ENCODE measurements at places on chromosomes 3 and 15. TPM values are rescaled to one million over a fixed set of nuclear protein-coding genes. Genes with fewer than 3 reads are reported as not detected.

Gene GUCA1C
- not detected for total RNA-seq

DNA sequence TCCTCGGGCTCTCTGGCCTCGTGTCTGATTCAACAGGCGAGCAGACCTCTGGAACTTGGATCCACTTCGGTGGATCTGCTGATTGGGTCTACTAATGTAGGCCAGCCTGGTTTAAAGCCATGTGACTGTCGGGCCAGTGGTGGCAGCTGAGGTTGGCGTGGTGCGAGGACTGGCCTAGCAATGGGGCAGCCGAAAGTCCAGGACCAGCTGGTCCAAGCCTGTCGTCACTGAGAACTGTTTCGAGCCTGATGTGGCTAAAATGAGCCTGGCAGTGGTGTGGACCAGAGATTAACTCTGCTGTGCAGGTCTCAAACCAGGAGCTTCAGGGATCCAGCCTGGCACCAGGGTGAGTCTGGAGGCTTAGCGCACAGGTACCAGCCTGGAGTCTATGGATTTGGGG lies 56.4 kb upstream of the ROBO1 start:
- no peaks in the 10 kb centered on the region for H3K27me3 ChIP-seq
- DNase-seq, result no peak
- no peak overlapping the region for H3K27ac ChIP-seq
- no peaks in the 10 kb centered on the region for H3K36me3 ChIP-seq
- no peaks in the 10 kb centered on the region for H3K4me1 ChIP-seq
- no peak overlapping the region for H3K4me3 ChIP-seq

Gene CP
- 58.3 TPM for total RNA-seq

- H3K27me3 ChIP-seq, result no peaks in the 10 kb centered on the region
- no peak overlapping the region for H3K4me3 ChIP-seq
- no peak for DNase-seq
- H3K4me1 ChIP-seq, result peaks cover 20% of the 10 kb centered on the region
- no peak overlapping the region for H3K27ac ChIP-seq
- H3K36me3 ChIP-seq, result no peaks in the 10 kb centered on the region
These were observed 94.3 kb upstream of the TLE3 start for GRCh38 chr15:70192041-70192440.

GRCh38 chr3:188633206-188633605 lies 479.2 kb downstream of the LPP start:
- no peaks in the 10 kb centered on the region for H3K36me3 ChIP-seq
- DNase-seq, result no peak
- H3K27me3 ChIP-seq, result no peaks in the 10 kb centered on the region
- H3K4me1 ChIP-seq, result peaks cover 26% of the 10 kb centered on the region

DNA sequence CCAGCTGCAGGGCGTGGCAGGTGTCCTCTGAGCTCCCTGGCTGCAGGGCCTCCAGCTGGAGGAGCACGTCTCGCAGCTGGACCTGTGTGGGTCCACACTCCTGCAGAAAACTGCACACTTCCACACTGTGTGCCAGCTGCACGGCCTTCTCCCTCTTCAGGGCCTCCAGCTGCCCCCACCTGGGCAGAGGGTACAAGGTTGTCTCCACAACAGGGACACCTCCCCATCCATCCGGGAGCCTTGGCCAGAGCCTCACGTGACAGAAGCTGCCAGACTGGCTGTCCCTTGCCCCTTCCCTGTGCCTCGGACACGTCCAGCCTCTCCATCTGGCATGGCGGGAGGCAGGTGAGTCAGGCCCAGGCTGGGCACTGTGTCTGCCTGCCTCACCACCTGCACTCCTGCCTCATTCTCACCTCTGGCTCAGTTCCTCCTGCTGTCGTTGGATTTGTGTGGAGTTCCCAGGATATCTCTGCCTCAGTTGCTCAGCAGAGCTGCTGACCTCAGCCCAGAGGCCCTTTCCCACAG lies 14.5 kb downstream of the SPTBN5 start:
- no peaks in the 10 kb centered on the region for H3K4me1 ChIP-seq
- no peak overlapping the region for H3K4me3 ChIP-seq
- no peaks in the 10 kb centered on the region for H3K36me3 ChIP-seq

Gene ABI3BP
- total RNA-seq, result 54.2 TPM

Gene ARPIN
- 29.8 TPM for total RNA-seq

Gene MYD88
- 38.8 TPM for total RNA-seq

GRCh38 chr15:70291305-70292075 lies 193.8 kb upstream of the TLE3 start:
- H3K36me3 ChIP-seq, result no peaks in the 10 kb centered on the region
- no peak overlapping the region for H3K4me3 ChIP-seq
- no peak for DNase-seq
- H3K27ac ChIP-seq, result no peak overlapping the region

Gene KIF15
- 0.64 TPM for total RNA-seq

Gene TRPM1
- total RNA-seq, result not detected

GRCh38 chr3:139893267-139893962 lies 41.6 kb upstream of the CLSTN2 start:
- no peaks in the 10 kb centered on the region for H3K4me1 ChIP-seq
- no peak overlapping the region for H3K27ac ChIP-seq
- DNase-seq, result no peak
- no peak overlapping the region for H3K4me3 ChIP-seq
- no peaks in the 10 kb centered on the region for H3K36me3 ChIP-seq

- no peaks in the 10 kb centered on the region for H3K27me3 ChIP-seq
- no peak overlapping the region for H3K27ac ChIP-seq
- no peaks in the 10 kb centered on the region for H3K36me3 ChIP-seq
- no peak for DNase-seq
- H3K4me3 ChIP-seq, result no peak overlapping the region
These were observed 129.1 kb downstream of the RAP2B start for GRCh38 chr3:153291059-153291685.

- no peak overlapping the region for H3K27ac ChIP-seq
- H3K4me3 ChIP-seq, result no peak overlapping the region
- peaks cover 5% of the 10 kb centered on the region for H3K4me1 ChIP-seq
- H3K36me3 ChIP-seq, result no peaks in the 10 kb centered on the region
- DNase-seq, result no peak
These were observed 398.0 kb downstream of the TIGIT start for GRCh38 chr3:114691871-114692270.

Gene ADGRG7
- not detected for total RNA-seq

Gene AMOTL2
- total RNA-seq, result 156 TPM

Gene CORO2B
- total RNA-seq, result 11.0 TPM

Gene SMCO1
- total RNA-seq, result not detected

DNA sequence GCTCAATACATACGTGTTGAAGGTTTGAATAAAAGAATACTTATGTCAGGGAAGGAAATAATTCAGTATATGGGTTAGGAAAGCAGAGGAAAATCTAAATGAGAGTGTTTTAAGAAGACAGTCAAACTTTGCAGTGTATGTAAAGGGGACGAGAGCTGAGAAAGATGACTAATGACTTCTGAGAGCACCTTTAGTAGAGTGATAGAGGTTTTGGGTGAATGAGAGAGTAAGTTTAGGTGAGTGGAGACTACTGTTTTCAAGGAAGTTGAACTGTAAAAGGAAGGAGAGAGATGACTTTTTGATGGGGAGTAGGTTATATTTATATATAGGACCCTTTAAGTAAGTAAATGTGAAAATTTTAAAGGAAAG lies 9.4 kb downstream of the TBC1D23 start:
- no peaks in the 10 kb centered on the region for H3K27me3 ChIP-seq
- H3K36me3 ChIP-seq, result no peaks in the 10 kb centered on the region
- no peak for DNase-seq
- peaks cover 2% of the 10 kb centered on the region for H3K4me1 ChIP-seq
- H3K4me3 ChIP-seq, result no peak overlapping the region

DNA sequence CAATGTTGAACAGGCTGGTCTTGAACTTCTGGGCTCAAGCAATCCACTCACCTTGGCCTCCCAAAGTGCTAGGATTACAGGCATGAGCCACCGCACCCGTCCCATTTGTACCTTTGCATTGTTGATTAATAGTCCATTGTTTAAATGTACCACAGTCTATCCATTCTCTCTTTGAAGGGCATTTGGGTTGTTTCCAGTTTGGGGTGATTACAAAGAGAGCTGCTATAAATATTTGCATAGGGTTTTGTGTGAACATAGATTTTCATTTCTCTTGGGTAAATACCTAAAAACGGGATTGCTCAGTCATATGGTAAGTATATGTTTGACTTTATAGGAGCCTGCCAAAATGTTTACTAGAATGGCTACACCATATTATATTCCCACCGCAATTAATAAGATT lies 13.7 kb upstream of the PTPRG start:
- no peak for DNase-seq
- H3K27me3 ChIP-seq, result no peaks in the 10 kb centered on the region
- H3K27ac ChIP-seq, result no peak overlapping the region
- H3K4me1 ChIP-seq, result no peaks in the 10 kb centered on the region

Gene SHC4
- total RNA-seq, result 7.2 TPM

Gene C3orf22
- not detected for total RNA-seq

Gene SLC28A2
- total RNA-seq, result not detected

All from ascending aorta (tissue), 2 donors.